ENCODE measurements at places on chromosomes 6 and 20.

DNA sequence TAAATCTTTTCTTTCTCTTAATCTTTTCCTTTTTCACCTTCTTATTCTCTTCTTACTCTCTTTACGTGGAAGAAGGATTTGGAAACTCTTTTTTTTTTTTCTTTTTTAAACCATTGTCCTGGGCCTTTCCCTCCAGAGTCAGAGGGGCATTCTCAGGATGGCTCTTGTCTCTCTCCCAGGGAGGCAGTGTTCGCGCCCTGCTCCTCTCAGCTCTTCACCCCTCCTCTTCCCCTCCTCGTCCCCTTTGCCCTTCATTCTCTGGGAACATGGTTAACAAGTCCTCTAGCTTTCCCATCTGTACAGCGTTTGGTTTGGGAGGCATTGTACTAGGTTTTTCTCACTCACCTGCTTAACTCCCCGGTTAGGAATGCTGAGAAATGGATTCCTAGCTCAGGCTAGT lies 52.0 kb upstream of the TFB1M start:
- no peaks in the 10 kb centered on the region for H3K27me3 ChIP-seq
- H3K4me3 ChIP-seq, result no peak overlapping the region
- H3K27ac ChIP-seq, result peak overlapping the region; percentile 73
- peaks cover 10% of the 10 kb centered on the region for H3K4me1 ChIP-seq
- H3K36me3 ChIP-seq, result no peaks in the 10 kb centered on the region
- DNase-seq, result peak; percentile 21

- H3K4me3 ChIP-seq, result no peak overlapping the region
- H3K4me1 ChIP-seq, result peaks cover 34% of the 10 kb centered on the region
- peak overlapping the region; percentile 67 for H3K27ac ChIP-seq
- peaks cover 8% of the 10 kb centered on the region for H3K36me3 ChIP-seq
- no peaks in the 10 kb centered on the region for H3K27me3 ChIP-seq
These were observed 79.4 kb downstream of the CD24 start for GRCh38 chr6:106894978-106895702.

DNA sequence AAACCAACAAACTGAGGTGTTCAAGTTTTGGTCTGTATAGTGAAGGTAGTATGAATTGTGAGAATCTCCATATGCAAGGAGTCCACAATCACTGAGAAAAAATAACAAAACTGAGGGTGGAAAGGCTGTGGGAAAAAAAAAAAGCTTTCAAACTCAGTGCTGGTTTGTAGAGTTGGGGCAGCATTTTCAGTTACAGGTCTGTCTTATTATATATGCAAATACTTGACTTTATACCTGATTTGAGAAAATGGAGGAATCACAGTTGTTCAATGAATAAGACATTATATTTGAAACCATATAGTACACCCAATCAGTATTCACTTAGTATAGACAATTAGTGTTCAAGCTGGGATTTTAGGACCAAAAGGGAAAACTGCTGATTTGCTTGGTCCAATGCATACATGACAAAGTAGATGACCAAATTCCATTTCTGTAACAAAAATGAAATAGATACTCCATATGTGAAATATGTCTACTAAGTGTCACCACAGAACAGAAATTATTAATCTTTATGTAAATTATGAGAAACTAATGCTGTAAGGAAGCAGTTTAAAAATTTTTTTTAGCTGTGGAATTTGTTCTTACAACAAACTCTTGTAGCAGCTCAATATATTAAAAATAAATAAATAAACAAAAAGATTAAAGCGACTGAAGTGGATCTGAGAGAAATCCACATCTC lies 187.7 kb downstream of the ASCC3 start:
- H3K27me3 ChIP-seq, result no peaks in the 10 kb centered on the region
- H3K36me3 ChIP-seq, result no peaks in the 10 kb centered on the region
- H3K4me3 ChIP-seq, result no peak overlapping the region
- no peak overlapping the region for H3K27ac ChIP-seq

DNA sequence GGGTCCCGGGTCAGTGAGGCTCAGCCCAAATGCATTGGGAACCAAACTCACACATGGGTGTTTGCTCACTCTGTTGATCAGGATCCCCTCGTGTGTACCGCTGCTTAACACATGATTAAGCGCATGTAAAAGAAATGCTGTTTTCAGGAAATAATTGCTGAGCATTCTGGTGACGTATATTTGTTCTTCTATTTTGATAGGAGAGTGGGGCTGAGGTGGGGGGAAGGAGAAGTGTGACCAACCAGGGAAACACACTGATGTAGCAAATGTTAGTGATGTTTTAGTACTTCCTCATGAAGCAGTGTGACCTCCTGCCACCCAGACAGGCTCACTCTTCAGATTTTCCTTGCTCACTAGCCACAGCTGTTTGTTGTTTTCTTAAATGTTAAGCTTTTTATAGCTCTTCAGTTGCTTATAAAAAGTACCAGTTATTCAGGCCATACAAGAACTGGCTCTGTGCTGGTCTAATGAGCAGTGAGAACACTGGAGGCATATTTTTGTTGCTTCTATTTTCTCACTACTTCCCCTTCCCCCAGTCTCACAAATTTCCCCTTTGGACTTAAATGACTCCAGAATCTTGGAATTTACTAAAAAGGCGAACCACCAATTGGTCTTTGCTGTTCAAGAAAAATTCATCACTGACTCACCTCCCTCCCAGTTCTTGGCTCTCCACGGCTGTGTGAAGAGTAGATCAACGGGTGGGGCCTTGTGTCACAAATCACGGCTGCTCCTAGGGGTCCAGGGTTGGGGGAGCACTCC lies 79.2 kb upstream of the BACH2 start:
- no peak overlapping the region for H3K27ac ChIP-seq
- H3K36me3 ChIP-seq, result no peaks in the 10 kb centered on the region
- peaks cover 10% of the 10 kb centered on the region for H3K4me1 ChIP-seq
- H3K27me3 ChIP-seq, result no peaks in the 10 kb centered on the region
- H3K4me3 ChIP-seq, result no peak overlapping the region
- DNase-seq, result no peak

GRCh38 chr20:21583486-21584168 lies 69.8 kb upstream of the NKX2-2 start:
- no peak overlapping the region for H3K4me3 ChIP-seq
- peaks cover 3% of the 10 kb centered on the region for H3K27me3 ChIP-seq
- H3K27ac ChIP-seq, result no peak overlapping the region
- H3K4me1 ChIP-seq, result no peaks in the 10 kb centered on the region
- DNase-seq, result no peak

- H3K27me3 ChIP-seq, result peaks cover 50% of the 10 kb centered on the region
- no peaks in the 10 kb centered on the region for H3K36me3 ChIP-seq
- no peak overlapping the region for H3K4me3 ChIP-seq
- H3K4me1 ChIP-seq, result peaks cover 10% of the 10 kb centered on the region
These were observed 2.0 kb upstream of the RSPO4 start for GRCh38 chr20:1003920-1004697.

DNA sequence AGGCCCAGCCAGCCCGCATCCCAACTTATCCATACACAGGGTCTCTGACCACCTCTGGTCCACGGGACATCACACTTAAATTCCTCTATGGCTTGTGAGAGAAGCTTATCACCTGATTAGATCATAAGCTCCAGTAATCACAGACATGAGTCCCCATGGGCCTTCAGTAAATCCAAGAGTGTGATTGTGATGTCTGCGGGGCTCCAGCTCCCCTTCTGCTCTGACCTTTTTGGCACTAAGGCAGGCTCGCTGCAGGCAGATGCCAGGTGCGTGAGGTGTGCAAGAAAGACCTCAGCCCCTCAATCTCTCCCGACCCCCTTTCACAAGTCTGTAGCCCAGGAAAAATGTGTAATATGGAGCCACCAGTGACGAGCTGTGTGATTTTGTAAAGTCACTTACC lies 127.6 kb upstream of the DUSP22 start:
- no peaks in the 10 kb centered on the region for H3K4me1 ChIP-seq
- no peak overlapping the region for H3K4me3 ChIP-seq
- H3K36me3 ChIP-seq, result no peaks in the 10 kb centered on the region
- peaks cover 7% of the 10 kb centered on the region for H3K27me3 ChIP-seq
- no peak overlapping the region for H3K27ac ChIP-seq

GRCh38 chr6:28771401-28772267 lies 152.2 kb downstream of the TRIM27 start:
- no peaks in the 10 kb centered on the region for H3K36me3 ChIP-seq
- DNase-seq, result peak; percentile 85
- H3K27me3 ChIP-seq, result peaks cover 97% of the 10 kb centered on the region
- H3K27ac ChIP-seq, result no peak overlapping the region
- H3K4me1 ChIP-seq, result peaks cover 91% of the 10 kb centered on the region
- H3K4me3 ChIP-seq, result peak overlapping the region; percentile 74

DNA sequence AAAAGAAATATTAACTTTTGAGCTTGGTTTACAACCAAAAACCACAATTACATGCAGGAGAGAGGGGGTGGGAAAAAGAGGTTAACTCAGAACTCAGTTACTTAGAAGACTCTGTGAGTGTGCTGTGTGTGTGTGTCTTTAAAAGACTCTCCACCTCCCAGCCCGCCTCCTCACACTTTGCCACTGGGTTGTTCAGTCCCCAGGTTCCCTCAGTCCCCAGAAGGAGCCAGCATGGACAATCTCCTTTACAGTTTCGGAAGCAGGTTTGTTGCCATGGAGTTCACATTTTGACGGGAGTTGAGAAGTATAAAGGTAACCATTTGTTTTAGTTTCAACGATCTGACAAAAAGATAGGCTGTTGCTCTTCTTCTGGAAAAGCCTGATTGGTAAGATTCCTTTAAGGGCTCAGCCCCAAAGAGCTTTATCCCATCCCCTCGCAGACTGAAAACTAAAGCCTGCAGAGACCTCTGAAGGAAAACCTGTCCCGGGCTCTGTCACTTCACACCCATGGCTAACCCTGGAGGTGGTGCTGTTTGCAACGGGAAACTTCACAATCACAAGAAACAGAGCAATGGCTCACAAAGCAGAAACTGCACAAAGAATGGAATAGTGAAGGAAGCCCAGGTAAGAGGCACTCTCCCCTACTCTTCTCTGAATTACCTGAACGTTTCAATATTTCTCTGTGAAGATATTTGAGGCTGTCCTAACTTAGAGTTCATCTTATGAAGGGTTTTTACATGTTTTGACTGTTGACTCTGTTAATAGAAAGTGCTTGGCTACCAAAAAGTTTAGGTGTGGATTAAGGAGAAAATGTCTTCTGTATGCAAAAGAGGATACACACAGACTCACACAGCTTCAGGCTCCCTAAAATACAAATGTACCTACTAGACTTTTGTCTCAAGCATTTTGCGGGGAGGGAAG lies at the start of gene SPTLC3:
Gene SPTLC3 (plus strand): TSS at position 212 of the 921 bp plus-strand sequence. CDS start 296 bp downstream, at position 508.
- no peaks in the 10 kb centered on the region for H3K36me3 ChIP-seq
- H3K27ac ChIP-seq, result peak within 1 kb of the TSS; percentile 64
- no peaks in the 10 kb centered on the region for H3K27me3 ChIP-seq
- peak within 1 kb of the TSS; percentile 38 for H3K4me3 ChIP-seq
- DNase-seq, result peak; percentile 24

- no peak overlapping the region for H3K27ac ChIP-seq
- DNase-seq, result no peak
- H3K36me3 ChIP-seq, result no peaks in the 10 kb centered on the region
- peaks cover 38% of the 10 kb centered on the region for H3K4me1 ChIP-seq
- H3K27me3 ChIP-seq, result no peaks in the 10 kb centered on the region
- no peak overlapping the region for H3K4me3 ChIP-seq
These were observed 154.8 kb downstream of the RPS12 start for GRCh38 chr6:132969196-132969595.

DNA sequence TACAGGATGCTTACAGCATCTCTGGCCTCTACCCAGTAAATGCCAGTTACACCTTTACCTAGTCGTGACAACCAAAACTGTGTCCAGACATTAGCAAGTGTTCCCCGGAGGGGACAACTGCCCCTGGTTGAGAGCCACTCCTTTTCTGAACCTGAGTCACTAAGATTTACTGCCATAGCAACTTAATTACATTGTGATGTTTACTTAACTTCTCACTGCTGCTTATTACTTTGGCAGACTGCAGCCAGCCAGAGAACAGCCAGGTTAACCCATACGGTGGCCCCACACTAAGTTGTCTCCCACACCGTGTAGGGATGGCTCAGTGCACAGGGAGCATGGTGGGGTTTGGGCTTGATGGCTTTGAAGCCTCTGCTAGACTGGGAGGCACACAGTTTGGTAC lies 204.7 kb upstream of the SULF2 start:
- no peak for DNase-seq
- H3K36me3 ChIP-seq, result peaks cover 29% of the 10 kb centered on the region
- H3K27ac ChIP-seq, result no peak overlapping the region
- H3K4me3 ChIP-seq, result no peak overlapping the region
- H3K4me1 ChIP-seq, result peaks cover 31% of the 10 kb centered on the region

GRCh38 chr20:61964675-61965605 lies 100.7 kb downstream of the TAF4 start:
- H3K4me1 ChIP-seq, result peaks cover 12% of the 10 kb centered on the region
- no peak overlapping the region for H3K27ac ChIP-seq
- DNase-seq, result no peak

DNA sequence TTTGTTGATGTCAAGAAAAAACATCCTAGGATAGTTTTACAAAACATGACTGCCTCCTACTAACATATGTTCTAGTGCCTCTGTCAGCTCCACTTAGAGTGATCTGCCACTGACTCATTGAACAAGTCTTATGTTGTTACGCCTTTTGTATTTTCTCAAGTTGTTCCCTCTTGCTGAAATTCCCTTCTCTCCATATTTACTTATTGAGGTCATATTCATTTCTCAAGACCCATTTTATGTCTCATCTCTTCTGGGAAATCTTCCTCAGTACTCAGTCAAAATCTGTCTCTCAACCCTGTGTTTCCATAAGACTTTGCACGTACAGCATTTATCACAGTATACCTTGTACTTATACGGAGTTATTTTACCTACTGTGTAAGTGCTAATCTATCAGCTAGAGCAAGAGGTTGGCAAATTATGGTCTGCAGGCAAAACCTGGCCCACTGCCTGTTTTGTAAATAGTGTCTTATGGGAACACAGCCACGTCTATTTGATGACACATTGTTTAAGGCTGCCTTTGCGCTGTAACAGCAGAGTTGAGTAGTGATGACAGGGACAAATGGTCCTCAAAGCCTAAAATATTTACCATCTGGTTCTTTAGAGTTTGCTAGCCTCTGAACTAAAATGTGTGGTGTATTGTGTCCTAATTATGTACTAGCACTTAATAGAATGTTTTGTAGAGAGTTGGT lies 83.4 kb downstream of the ADGRB3 start:
- H3K4me1 ChIP-seq, result peaks cover 14% of the 10 kb centered on the region
- H3K27me3 ChIP-seq, result no peaks in the 10 kb centered on the region
- no peak for DNase-seq
- H3K4me3 ChIP-seq, result no peak overlapping the region

- peaks cover 26% of the 10 kb centered on the region for H3K4me1 ChIP-seq
- H3K4me3 ChIP-seq, result no peak overlapping the region
- no peak for DNase-seq
- no peaks in the 10 kb centered on the region for H3K36me3 ChIP-seq
These were observed 210.8 kb downstream of the ARHGAP18 start for GRCh38 chr6:129498950-129499842.

GRCh38 chr6:157158897-157159296 lies 164.4 kb downstream of the TMEM242 start:
- peak overlapping the region; percentile 69 for H3K27ac ChIP-seq
- H3K27me3 ChIP-seq, result no peaks in the 10 kb centered on the region
- peaks cover 49% of the 10 kb centered on the region for H3K4me1 ChIP-seq
- H3K4me3 ChIP-seq, result no peak overlapping the region
- peaks cover 2% of the 10 kb centered on the region for H3K36me3 ChIP-seq
- no peak for DNase-seq

GRCh38 chr20:42130810-42131596 lies 512.8 kb upstream of the CHD6 start:
- H3K4me3 ChIP-seq, result no peak overlapping the region
- DNase-seq, result no peak
- no peak overlapping the region for H3K27ac ChIP-seq
- H3K27me3 ChIP-seq, result no peaks in the 10 kb centered on the region
